ENCODE measurements at places on chromosomes 13 and 19. TPM values are rescaled to one million over a fixed set of nuclear protein-coding genes. Genes with fewer than 3 reads are reported as not detected.

The ZNF20 gene
- total RNA-seq, result 4.5 TPM

- peaks cover 9% of the 10 kb centered on the region for H3K36me3 ChIP-seq
- peaks cover 50% of the 10 kb centered on the region for H3K4me1 ChIP-seq
- H3K27ac ChIP-seq, result no peak overlapping the region
- no peaks in the 10 kb centered on the region for H3K27me3 ChIP-seq
- no peak overlapping the region for H3K4me3 ChIP-seq
- no peak for DNase-seq
Observed at GRCh38 chr19:8451885-8452284, 7.1 kb downstream of the HNRNPM start.

The ZNF296 gene
- total RNA-seq, result 3.7 TPM

- H3K36me3 ChIP-seq, result no peaks in the 10 kb centered on the region
- H3K27ac ChIP-seq, result peak overlapping the region; percentile 9
- no peak for DNase-seq
- H3K27me3 ChIP-seq, result peaks cover 12% of the 10 kb centered on the region
- H3K4me3 ChIP-seq, result no peak overlapping the region
- H3K4me1 ChIP-seq, result peaks cover 21% of the 10 kb centered on the region
Observed at GRCh38 chr19:49954933-49955332, 6.0 kb downstream of the SIGLEC11 start.

GRCh38 chr13:102970542-102970941 lies 95.7 kb downstream of the SLC10A2 start:
- H3K36me3 ChIP-seq, result no peaks in the 10 kb centered on the region
- peaks cover 5% of the 10 kb centered on the region for H3K27me3 ChIP-seq
- H3K4me1 ChIP-seq, result no peaks in the 10 kb centered on the region
- H3K27ac ChIP-seq, result no peak overlapping the region
- DNase-seq, result no peak
- H3K4me3 ChIP-seq, result no peak overlapping the region

The SIGLECL1 gene
- total RNA-seq, result not detected

The PTH2 gene
- not detected for total RNA-seq

The SHISA7 gene
- not detected for total RNA-seq

The SYCN gene
- total RNA-seq, result not detected

The CLEC17A gene
- total RNA-seq, result not detected

- H3K36me3 ChIP-seq, result no peaks in the 10 kb centered on the region
- DNase-seq, result no peak
- H3K4me3 ChIP-seq, result no peak overlapping the region
- peak overlapping the region; percentile 29 for H3K27ac ChIP-seq
- no peaks in the 10 kb centered on the region for H3K4me1 ChIP-seq
- no peaks in the 10 kb centered on the region for H3K27me3 ChIP-seq
Observed at GRCh38 chr13:73945382-73945781, 188.8 kb downstream of the KLF12 start.

DNA sequence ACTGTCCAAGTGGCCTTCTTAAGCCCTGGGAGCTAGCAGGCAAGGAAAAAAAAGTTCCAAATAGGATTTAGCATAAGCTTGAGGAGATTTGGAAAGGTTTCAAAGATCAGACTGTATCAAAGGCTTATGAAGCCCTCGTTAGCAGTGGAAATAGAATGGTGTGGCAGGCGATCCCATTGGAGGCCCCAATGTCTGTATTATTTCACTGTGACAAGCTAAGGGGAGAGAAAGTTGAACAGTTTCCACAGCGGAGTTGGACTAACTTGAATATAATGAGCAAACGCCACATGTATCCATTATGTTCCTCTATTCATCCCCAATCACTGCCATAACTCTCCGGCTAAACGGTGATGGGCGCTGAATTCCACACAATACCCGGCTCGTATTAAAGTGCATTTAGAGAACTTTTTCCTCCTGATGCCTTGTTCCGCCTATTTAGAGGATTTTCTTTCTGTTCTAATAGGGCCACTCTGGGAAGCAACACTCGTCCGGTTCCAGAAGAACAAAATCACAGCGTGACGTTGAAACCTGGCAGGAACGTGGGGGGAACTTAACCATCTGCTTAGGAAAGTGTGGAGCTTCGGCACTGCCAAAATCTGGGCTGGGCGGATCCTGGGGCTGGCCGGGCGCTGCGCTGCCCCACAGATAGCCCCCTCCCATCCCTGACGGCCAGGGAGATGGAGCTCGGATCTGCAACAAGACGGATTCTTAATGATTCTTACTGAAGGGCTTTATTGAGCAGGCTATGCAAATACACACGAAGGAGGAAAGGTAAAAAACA lies 1.0 kb upstream of the PCDH8 start:
- DNase-seq, result no peak
- H3K4me1 ChIP-seq, result peaks cover 33% of the 10 kb centered on the region
- no peak overlapping the region for H3K4me3 ChIP-seq
- H3K36me3 ChIP-seq, result no peaks in the 10 kb centered on the region
- H3K27ac ChIP-seq, result no peak overlapping the region

DNA sequence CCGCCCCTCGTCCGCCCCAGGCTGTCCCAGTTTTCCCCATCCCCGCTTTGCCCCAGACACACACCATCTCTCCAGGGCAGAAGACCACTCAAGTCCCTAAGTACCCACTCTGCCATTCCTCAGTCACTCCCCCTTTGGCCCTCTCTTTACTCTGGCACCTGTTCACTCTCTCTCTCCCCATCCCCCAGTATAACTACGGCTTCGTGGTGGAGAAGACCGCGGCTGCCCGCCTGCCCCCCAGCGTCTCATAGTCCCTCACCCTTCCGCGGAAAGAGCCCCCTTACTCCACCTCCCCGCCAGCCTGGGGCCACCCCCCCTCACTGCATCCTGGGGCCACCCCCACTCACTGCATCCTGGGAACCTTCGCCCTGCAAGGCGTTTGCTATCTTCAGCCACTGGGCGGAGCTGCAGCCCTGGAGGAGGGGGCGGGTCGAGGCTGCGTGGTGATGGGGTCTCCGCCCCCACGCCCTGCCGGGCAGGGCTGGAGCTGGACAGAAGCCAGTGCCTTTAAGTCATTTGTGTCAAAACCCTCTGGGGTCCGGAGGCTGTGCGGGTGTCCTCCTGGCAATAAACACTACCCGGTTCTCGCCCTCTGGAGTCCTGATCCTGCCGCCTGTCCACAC lies 5.0 kb downstream of the MVB12A start:
- no peak overlapping the region for H3K27ac ChIP-seq
- no peaks in the 10 kb centered on the region for H3K36me3 ChIP-seq
- peaks cover 6% of the 10 kb centered on the region for H3K4me1 ChIP-seq
- DNase-seq, result no peak

The SOX1 gene
- not detected for total RNA-seq

The PLPPR3 gene
- not detected for total RNA-seq

DNA sequence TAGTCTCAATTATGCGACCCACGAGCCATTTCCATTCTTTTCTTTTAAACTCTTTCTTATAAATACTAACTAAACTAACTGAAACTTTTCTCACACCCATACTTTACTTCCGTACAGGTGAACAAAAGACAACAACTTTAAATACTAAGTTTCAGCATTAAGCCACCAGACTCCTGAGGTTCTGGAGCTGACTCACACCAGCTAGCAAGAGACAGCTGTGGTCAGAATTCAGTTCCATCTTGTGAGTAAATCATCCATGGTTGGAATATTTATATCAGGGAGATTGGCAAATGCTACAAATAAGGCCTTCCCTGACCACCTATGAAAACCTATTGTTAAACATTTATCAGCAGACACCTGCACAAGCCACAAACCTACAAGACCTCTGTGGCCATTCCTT lies 897.0 kb downstream of the EFNB2 start:
- no peak for DNase-seq
- H3K4me1 ChIP-seq, result no peaks in the 10 kb centered on the region
- H3K36me3 ChIP-seq, result no peaks in the 10 kb centered on the region
- no peak overlapping the region for H3K4me3 ChIP-seq
- H3K27ac ChIP-seq, result no peak overlapping the region

GRCh38 chr19:55694241-55694655 lies 19.2 kb downstream of the EPN1 start:
- peaks cover 4% of the 10 kb centered on the region for H3K4me1 ChIP-seq
- DNase-seq, result peak; percentile 66
- H3K36me3 ChIP-seq, result peaks cover 34% of the 10 kb centered on the region
- no peak overlapping the region for H3K27ac ChIP-seq
- H3K4me3 ChIP-seq, result no peak overlapping the region

The NBEA gene
- 15.2 TPM for total RNA-seq

DNA sequence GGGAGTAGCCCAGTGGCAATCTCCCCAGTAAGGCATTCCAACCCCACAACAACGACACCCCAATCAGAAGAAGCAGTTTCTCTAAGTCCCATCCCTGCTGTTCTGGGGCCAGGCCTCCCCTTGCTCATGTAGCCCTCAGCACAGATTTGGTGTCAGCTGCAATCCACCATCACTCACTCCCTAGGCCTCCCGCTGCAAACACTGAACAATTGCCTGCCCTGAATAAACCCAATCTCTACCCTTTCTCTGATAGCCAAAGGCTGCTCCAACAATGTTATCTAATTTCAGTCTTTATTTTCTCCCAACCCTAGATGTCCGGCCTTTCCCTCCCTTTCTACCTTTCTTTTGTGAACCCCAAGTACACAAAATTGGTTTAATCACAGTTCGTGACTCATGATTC lies 5.6 kb upstream of the SOX21 start:
- H3K27me3 ChIP-seq, result peaks cover 77% of the 10 kb centered on the region
- DNase-seq, result no peak
- H3K27ac ChIP-seq, result no peak overlapping the region

The CD79A gene
- not detected for total RNA-seq

DNA sequence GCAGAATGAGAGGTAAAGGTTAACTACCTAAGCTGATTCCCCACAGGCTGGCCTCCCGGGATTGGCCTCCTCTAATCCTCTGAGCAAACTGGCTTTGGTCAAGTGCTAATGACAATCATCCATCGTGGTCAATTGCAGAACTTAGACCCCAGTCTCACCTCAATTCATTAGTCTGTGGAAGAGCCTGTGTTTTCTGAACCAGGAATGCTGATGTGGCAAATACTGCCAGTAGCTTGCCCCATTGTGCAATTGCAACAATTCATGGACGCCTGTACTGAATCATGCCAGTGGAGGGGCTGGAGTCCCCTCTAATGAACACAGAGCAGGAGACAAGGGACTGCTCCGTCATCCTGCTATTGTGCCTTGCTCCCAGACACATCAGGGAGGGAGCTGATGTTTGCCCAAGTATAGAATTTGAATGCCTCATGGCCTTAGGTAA lies 1256.5 kb downstream of the EFNB2 start:
- H3K27me3 ChIP-seq, result no peaks in the 10 kb centered on the region
- H3K36me3 ChIP-seq, result no peaks in the 10 kb centered on the region
- no peak for DNase-seq

The ANKRD24 gene
- 1.2 TPM for total RNA-seq

DNA sequence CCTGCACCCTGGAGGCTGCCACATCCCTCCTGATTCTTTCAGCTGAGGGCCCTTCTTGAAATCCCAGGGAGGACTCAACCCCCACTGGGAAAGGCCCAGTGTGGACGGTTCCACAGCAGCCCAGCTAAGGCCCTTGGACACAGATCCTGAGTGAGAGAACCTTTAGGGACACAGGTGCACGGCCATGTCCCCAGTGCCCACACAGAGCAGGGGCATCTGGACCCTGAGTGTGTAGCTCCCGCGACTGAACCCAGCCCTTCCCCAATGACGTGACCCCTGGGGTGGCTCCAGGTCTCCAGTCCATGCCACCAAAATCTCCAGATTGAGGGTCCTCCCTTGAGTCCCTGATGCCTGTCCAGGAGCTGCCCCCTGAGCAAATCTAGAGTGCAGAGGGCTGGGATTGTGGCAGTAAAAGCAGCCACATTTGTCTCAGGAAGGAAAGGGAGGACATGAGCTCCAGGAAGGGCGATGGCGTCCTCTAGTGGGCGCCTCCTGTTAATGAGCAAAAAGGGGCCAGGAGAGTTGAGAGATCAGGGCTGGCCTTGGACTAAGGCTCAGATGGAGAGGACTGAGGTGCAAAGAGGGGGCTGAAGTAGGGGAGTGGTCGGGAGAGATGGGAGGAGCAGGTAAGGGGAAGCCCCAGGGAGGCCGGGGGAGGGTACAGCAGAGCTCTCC lies 6.9 kb upstream of the CEACAM5 start:
- no peaks in the 10 kb centered on the region for H3K36me3 ChIP-seq
- no peak overlapping the region for H3K27ac ChIP-seq
- H3K4me1 ChIP-seq, result no peaks in the 10 kb centered on the region
- H3K27me3 ChIP-seq, result peaks cover 10% of the 10 kb centered on the region
- no peak overlapping the region for H3K4me3 ChIP-seq

DNA sequence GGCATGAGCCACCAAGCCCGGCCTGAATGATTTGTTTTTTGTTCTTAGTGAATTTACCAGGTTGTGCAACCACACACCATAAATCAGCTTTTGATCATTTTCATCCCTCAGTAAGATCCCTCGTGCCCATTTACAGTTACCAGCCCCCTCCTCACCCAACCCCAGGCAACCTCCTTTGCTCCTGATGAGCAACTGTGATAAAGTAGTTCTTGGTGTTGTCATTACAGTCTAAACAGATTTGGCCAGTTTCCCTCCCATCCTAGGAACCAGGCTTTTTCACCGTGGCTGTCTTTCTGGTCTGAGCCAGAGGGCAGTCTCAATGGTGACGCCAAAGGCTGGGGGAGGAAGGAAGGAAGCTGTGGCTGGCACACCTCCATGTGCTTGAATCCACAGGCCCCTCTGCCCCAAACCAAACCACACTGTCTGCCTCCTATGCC lies 61.2 kb upstream of the WDFY2 start:
- H3K27ac ChIP-seq, result no peak overlapping the region
- peak; percentile 12 for DNase-seq
- H3K36me3 ChIP-seq, result no peaks in the 10 kb centered on the region
- H3K4me1 ChIP-seq, result peaks cover 3% of the 10 kb centered on the region
- H3K4me3 ChIP-seq, result no peak overlapping the region
- no peaks in the 10 kb centered on the region for H3K27me3 ChIP-seq

GRCh38 chr19:13841962-13842290 lies 35.0 kb upstream of the NANOS3 start:
- H3K4me1 ChIP-seq, result peaks cover 21% of the 10 kb centered on the region
- H3K4me3 ChIP-seq, result peak overlapping the region; percentile 82
- no peak for DNase-seq
- peak overlapping the region; percentile 100 for H3K27ac ChIP-seq
- H3K36me3 ChIP-seq, result no peaks in the 10 kb centered on the region
- no peaks in the 10 kb centered on the region for H3K27me3 ChIP-seq

The WTIP gene
- total RNA-seq, result 2.2 TPM

DNA sequence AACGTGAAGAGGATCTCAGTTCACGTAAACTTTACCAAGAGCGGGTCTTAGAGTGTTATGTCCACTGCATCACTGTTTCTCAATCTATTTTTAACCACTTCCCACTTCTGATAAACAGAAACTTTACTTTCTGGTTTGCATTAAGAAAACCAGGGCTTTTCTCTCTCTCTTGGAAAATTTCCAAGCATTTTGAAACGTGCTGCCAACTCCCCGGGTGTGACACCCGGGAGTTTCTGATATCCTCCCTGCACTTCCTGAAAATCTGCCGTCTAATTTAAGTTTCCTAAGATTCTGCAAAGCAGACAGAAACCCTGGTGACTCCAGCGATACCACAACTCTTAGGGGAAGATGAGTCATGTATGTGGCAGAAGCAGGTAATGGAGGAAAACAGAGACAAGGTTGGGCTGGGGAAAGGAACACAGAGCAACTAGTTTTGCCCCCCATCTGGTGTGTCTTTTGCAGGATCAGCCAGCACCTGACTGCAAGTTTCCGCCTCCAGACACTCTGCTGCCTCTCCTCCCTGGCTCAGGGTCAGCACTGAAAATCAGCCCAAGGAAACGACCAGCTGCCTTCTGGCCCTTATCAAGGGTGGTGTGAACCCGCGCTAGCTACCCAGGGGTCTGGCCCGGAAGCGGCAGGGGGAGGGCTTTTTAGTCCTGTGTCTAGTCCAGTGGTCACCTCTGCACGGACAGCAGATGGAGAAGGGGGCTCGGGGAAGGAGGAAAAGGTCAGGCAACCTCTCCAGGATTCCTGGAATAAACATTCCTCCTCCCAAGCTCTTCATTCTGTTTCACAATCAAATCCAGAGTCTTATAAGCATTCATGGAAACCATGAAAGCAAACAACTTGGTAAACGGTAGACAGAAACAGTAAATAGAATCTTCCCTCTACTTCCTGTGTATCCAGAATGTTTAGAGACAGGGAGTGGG lies 11.3 kb upstream of the FFAR2 start:
- H3K27me3 ChIP-seq, result no peaks in the 10 kb centered on the region
- H3K4me3 ChIP-seq, result peak overlapping the region; percentile 17
- H3K27ac ChIP-seq, result peak overlapping the region; percentile 79
